Activated CD4-positive, alpha-beta T cell treated with anti-CD3 and anti-CD28 coated beads, Interleukin-2, amount 50 U/mL, for 1 hour (primary cell): ENCODE measurements at places on chromosomes 12 and 14.

DNA sequence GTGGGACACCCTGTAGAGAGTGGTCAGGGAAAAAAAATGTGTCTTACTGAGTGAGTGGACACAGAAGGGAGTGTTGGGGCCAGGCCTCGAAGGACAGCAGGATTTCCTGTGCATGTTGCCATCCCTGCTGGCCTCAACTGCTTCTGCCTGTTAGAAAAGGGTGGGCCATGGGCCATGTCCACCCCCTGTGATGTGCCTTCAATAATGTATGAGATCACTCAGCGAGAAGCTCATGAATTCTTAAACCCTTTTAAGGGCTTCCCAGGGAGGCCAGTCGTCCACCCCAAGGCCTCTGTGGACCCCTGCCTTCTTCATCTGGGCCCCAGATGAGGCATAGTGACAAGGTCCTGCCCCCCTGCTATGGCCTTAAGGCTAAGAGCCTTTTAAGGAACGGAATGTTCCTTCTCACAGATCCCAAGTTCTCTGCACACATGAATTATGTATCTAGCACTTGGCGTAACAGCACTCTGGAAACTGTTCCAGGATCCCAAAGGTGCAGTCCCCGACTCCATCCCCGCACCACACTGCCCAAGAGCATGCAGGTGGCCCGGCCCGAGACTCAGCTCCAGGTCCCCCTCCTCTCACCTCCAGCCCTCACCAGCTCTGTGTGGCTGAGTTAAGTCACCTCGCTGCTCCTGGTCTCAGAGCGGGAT lies 8.9 kb upstream of the C14orf132 start:
- no peak for DNase-seq

GRCh38 chr12:62832027-62832426 lies 102.9 kb downstream of the PPM1H start:
- DNase-seq, result no peak

DNA sequence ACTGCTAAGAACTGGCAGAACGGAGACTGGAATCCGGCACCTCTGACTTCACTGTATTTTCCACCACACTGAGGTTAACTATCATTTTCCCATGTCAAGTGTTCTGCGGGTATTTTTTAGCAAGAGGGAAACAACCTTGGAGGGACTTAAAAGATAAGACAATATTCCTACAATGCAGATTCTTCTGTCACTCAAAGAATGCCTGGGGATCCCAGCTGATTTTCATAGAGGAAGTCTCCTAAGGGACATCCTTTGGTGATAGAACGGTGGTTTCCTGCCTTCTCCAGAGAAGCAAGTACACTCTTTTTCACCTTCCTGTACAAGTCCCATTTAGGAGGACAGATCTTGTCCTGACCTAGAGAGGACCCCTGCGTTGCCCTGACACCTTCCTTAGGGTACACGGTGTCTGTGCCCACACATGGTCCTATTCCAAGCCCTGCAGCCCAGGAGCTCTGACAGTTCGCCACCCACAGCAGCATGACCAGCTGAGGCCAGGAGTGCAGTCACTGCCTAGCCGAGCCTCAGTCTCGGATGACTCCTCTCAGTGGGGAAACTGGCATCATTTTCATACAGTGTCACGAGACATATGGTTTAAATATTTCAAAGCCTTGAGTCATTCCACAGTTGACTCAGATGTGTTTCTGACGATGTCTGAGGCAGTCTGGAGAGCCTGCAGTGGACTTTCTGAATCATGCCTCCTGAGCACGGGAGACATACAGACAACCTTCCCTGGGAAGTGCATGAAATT lies 181.3 kb upstream of the FKBP4 start:
- DNase-seq, result no peak

GRCh38 chr12:16070113-16070512 lies 159.0 kb downstream of the DERA start:
- no peak for DNase-seq

DNA sequence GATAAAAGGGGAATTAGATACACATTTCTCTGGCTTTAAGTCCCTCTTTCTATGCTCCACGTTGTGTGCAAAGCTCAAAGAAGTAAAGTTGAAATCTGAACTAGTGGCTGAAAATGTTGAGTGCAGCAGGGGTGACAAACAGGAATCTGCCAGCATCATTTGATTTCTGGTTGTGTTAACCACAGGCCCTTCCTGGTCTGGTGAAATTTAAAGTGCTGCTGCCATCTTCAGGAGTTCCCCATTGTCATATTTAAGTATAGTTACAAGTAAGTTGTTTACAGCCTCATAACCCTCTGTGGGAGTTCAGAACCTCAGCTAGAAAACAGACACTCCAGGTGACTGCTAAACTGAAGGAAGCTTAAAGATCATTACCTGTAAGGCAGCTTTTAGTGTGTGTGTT lies 90.9 kb upstream of the CCDC196 start:
- no peak for DNase-seq

GRCh38 chr14:94390372-94391086 lies 2.1 kb upstream of the SERPINA1 start:
- no peak for DNase-seq

DNA sequence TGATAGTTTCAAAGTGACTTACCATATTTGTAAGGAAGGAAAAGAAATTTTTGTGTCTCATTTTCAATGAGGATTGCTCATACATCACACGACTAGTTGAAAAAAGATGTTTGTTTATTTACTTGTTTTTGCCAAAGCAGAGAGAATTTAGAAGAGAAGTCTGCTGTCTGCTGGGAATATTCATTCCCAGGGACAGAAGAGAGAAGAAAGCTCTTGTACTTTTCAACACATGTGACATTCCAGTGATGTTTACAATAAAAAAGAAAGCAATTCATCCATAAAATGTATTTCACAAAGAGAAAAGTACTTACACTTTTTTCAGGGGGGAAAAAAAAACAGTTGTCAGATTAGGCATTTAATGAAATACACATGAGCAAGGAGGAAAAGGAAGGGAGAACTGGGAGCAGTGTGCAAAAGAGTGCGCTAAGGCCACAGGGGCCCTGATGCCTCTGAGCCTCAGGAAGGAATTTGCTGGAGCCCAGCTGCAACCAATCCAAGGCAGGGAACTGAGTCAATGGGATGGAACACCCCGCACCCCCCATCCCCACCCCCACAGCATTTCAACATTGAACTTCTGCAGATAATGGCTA lies 115.0 kb downstream of the RPAP3 start:
- DNase-seq, result no peak
